NCI-H446 treated with DMSO at 0.1 percent for 48 hours (cell line): ENCODE measurements at places on chromosomes 7 and 10.

DNA sequence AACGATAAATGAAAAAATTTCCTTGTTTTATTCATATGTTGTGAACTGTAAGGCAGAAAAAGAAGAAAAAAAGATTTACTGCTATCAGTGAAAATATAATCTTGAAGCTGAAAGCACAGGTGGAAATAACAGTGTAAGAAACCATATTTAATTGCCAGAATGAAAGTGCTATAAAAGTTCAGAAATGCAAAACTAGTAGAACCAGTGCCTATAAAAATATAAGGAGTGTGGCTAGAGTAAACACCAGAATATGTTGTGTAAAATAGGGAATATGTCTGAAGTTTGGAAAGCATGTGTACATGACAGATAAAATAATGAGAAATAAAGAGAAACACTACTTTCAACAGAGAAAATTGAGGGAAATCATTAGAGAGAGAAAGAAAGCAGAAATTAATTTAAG is 350.5 kb upstream of the NPSR1 start:
- DNase-seq, result no peak

GRCh38 chr7:92528958-92529264 is 316 bp downstream of the RBM48 start:
- DNase-seq, result no peak

DNA sequence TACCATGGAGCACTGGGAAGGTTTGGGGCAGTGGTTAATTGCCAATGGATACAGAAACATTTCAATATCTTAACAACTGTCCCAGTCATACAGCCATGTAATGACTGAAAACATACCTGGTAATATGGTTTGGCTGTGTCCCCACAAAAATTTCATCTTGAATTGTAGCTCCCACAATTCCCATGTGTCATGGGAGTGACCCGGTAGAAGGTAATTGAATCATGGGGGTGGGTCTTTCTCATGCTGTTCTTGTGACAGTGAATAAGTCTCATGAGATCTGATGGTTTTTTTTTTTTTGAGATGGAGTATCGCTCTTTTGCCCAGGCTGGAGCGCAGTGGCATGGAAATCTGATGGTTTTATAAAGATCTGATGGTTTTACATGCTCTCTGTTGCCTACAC is 284.4 kb downstream of the TCF7L2 start:
- DNase-seq, result no peak

- DNase-seq, result no peak
Measured at GRCh38 chr10:308101-308500, 172.8 kb downstream of the ZMYND11 start.

GRCh38 chr7:18647582-18647981 is 152.0 kb downstream of the HDAC9 start:
- DNase-seq, result no peak

DNA sequence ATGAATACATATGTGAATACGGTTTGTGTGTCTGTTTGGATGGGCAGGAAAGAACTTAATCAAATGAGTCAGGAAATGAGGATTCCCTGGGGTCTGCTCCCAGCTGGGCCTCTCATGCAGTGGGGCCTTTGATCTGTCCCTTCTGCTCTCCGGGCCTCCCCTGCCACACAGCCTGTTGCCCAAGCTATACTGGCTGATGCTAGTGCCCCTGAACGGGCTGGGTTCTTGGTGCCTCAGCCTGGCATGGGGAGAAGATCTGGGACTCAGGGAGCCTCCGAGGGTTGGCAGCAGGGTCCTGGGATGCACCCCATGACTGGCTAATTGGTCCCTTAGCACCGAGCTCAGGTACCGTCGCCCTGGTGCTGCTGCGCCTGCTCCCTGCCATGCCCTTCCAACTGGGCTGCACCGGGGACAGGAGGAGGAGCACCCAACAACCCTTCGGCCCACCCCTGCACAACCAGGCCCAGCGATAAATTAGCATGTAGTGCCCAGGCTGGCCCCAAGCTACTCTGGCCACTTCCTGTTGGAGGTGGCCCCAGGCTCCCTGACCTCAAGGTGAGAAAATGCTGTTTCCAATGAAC is 59.9 kb upstream of the DUSP5 start:
- no peak for DNase-seq

DNA sequence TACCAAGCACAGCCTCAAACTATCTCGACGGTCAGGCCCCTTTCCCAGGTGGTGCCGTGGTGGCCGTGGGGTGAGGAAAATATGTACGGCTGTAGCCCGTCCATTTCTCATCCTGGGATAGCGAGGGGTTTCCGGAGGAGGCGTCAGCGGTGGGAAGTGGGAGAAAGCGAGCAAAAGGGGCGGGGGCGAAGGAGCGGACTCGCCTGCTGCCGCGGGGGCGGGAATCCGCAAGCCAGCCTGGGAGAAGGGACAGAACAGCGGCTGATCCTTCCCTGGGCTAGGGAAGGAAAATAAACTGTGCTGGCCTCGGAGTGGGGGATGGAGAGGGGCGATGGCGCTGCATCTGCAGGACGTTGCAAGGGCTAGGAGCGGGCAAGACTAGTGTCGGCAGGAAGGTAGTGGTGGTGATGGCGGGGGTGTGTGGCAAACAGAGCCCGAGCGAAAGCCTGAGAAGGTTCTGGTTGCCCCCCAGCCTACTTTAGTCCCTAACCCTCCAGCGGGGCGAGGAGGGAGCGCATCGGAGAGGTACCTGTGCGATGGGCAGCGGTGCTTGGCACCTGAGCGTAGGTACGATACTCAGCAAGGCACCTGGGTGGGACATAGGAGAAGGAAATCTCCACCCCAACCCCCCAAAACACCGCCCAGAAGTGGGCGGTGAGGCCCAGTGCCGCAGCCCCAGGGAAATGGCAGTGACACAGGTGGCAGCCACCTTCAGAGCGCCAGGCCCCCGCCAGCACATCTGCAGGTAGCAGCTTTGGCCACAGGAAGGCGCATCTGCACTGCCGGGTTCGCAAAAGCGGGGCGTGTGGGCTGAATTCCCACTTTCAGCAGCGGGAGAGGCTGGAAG is 49.9 kb upstream of the STEAP1B start:
- DNase-seq, result no peak

DNA sequence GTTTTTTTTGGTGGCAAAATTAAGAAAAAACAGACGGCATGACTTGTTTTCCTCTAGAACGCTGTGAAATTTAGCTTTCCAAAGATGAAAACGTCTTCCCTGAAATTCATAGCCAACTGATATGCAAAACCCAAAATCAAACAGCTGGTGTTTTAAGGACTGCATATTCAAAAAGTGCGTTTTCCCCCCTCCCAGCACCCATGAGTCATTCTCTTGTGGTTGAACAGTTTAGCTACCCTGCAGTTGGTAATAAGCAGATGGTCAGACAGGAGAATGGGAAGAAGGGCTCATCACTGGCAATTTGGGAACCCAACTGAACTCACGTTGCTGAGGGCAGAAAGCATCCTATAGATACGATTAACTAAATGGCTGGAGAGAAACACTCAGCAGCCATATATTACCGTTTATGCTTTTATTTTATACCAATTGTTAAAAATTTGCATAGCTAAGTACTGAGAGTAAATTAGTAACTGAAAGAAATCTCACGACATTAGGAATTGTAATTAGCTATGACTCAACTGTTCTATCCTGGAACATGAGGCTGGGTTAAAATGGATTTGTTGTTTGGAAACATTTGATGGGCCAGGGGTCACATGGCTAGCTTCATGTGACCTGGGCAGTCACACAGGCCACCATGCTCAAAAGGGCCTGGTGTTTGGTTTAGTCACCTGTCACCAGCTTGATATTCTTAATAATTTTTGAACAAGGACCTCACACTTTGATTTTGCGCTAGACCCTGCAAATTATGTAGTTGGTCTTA is 343.1 kb downstream of the PHTF2 start:
- DNase-seq, result peak; percentile 77

DNA sequence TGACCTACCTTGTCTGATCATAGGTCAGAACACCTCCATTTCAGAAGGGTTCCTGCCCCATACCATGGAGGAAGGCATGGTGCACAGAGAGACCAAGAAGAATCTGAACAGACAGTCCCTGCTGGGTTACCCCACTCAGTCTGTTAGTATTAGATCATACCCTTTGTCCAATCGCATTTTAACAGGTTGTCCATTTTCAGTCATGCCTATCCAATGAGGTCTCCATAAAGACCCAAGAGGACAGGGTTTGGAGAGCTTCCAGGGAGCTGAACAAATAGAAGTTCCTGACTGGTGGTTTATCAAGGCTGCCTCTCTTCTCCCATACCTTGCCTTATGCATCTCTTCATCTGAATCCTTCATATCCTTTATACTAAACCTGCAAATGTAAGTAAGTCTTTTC is 21.2 kb upstream of the SLC16A12 start:
- no peak for DNase-seq

DNA sequence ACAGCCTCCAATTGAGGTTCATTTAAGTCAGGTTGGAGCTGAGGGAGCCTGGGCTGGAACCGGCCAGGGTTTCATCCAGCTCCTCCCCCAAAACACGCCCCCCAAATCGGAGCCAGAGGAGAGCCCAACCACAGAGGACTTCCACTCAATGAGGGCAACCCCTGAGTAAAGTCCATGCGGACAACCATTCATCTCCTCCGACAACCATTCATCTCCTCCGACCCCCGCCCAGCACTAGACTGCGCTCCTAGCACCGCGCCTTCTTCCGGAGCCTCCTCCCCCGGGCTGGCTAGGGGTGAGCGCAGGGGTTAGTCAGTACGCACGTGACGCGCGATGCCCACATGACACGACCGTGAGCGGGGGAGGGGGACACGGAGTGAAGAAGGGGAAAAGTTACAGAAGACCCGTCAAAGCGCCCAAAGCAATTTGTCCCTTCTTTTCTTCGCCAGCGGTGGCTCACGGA is 1.4 kb downstream of the MAGI2 start:
- DNase-seq, result peak; percentile 26

GRCh38 chr7:151433721-151434400 is 6.1 kb downstream of the CRYGN start:
- DNase-seq, result no peak

GRCh38 chr7:94028768-94029167 is 24.6 kb upstream of the BET1 start:
- no peak for DNase-seq

GRCh38 chr7:73696372-73696771 is 13.0 kb downstream of the BUD23 start:
- no peak for DNase-seq

DNA sequence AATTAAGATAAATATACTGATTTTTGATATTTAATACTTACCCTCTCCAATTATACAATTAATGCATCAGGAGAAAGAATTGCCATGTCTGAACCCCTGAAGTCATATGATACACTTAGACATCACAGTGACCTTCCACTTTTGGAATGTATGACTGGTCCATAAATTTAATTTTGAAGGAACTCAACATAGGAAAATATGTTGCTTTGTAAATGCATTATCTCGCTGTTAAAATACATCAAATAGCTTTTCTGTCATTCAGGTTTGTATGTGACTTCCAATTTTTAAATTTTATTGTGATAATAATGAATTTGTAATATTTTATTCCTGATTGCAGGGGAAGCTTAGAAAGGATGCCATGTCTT is 631.9 kb upstream of the ANKRD30A start:
- DNase-seq, result peak; percentile 74

GRCh38 chr10:822661-823367 is 108.7 kb downstream of the LARP4B start:
- DNase-seq, result no peak

GRCh38 chr7:36820527-36821170 is 96.4 kb upstream of the AOAH start:
- DNase-seq, result peak; percentile 4

GRCh38 chr10:88557658-88558057 is 25.5 kb downstream of the RNLS start:
- no peak for DNase-seq

- no peak for DNase-seq
Measured at GRCh38 chr7:73817121-73817520, 13.7 kb upstream of the CLDN4 start.

GRCh38 chr7:50056131-50056530 is 36.9 kb downstream of the ZPBP start:
- no peak for DNase-seq

DNA sequence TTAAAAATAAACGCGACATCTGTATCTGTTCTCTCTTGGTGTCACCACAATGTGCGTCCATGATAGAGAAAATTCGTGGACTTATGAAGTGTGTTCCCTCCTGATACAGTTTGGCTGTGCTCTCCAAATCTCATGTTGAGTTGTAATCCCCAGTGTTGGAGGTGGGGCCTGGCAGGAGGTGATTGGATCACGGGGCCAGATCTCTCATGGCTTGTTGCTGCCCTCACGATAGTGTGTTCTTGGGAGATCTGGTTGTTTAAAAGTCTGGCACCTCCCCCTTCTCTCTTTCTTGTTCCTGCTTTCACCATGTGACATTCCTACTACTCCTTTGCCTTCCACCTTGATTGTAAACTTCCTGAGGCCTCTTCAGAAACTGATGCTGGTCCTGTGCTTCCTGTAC is 229.4 kb upstream of the MYO3A start:
- DNase-seq, result no peak

GRCh38 chr7:55992346-55992745 is 28.0 kb downstream of the NIPSNAP2 start:
- DNase-seq, result no peak

- DNase-seq, result no peak
Measured at GRCh38 chr7:50595491-50596102, 30.4 kb upstream of the DDC start.

- DNase-seq, result no peak
Measured at GRCh38 chr10:100790761-100791208, 45.4 kb downstream of the PAX2 start.

- DNase-seq, result no peak
Measured at GRCh38 chr10:91467114-91467513, 57.0 kb downstream of the HECTD2 start.

DNA sequence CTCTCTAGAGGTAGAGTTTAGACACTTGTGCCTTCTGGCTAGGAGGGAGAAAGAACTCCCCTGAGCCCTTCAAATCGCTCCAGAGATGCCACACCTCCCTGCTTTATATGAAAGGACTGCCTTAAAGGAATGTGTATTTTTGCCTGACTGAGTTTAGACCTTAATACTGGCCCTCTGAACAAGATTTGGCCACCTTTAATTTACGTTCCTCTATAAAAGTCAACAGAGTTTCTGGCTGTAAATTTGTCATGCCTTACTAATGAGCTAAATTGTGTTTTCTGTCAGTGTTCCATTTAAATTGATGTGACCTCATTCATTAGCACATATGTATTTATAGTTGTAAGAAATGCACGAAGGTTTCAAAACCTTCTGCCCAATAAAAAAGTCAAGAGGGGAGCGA is 48.0 kb downstream of the SEMA3C start:
- DNase-seq, result no peak

DNA sequence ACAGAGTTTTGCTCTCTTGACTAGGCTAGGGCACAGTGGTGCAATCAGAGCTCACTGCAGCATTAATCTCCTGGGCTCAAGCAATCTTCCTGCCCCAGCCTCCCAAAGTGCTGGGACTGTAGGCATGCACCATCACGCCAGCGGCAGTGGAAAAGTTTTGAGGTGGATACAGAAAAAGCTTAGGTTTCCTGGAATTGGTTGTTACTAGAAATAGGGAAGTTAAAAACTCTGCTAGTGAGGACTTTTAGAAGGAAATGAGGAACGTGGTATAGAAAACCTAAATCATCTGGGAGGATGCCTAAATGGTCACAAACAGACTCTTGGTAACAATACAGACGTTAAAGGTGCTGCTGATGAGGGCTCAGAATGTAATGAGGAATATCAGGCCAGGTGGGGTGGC is 10.9 kb upstream of the SNX8 start:
- no peak for DNase-seq

GRCh38 chr7:109893231-109893630 is 1197.7 kb upstream of the LRRN3 start:
- DNase-seq, result no peak
